ENCODE measurements at places on chromosomes 4 and X.

DNA sequence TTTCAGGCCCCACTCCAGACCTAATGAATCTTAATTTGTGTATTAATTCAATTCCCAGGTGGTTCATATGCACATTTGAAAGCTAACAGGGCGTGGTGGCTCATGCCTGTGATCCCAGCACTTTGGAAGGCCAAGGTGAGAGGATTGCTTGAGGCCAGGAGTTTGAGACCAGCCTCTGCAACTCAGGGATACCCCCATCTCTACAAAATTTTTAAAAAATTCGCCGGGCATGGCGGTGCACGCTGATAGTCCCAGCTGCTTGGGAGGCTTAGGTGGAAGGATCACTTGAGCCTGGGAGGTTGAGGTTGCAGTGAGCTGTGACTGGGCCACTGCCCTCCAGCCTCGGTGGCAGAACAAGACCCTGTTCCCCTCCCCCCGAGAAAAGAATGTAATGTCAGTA lies 31.2 kb downstream of the ADD1 start:
- DNase-seq = no peak

GRCh38 chr4:72857216-72857615 lies 212.3 kb downstream of the COX18 start:
- DNase-seq = no peak

DNA sequence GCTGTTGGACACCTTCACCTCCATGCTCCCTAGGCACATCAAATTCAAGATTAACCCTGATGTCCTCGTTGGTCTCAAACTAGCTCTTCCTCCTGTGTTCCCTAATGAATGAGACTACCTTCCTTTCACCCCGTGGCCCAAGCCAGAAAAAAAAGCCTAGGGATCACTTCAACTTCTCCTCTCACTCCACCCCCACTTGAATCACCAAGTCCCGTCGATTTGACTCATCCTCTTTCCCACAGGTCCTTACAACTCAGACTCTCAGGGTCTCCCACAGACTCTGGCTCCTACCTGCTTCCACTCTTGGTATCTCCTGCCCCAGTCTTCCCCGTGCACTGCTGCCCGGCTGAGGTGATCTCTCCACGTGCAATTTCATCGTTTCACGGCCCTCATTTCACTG lies 8.5 kb downstream of the SLC25A43 start:
- no peak for DNase-seq

GRCh38 chrX:63934791-63935190 lies 149.8 kb upstream of the ARHGEF9 start:
- no peak for DNase-seq

DNA sequence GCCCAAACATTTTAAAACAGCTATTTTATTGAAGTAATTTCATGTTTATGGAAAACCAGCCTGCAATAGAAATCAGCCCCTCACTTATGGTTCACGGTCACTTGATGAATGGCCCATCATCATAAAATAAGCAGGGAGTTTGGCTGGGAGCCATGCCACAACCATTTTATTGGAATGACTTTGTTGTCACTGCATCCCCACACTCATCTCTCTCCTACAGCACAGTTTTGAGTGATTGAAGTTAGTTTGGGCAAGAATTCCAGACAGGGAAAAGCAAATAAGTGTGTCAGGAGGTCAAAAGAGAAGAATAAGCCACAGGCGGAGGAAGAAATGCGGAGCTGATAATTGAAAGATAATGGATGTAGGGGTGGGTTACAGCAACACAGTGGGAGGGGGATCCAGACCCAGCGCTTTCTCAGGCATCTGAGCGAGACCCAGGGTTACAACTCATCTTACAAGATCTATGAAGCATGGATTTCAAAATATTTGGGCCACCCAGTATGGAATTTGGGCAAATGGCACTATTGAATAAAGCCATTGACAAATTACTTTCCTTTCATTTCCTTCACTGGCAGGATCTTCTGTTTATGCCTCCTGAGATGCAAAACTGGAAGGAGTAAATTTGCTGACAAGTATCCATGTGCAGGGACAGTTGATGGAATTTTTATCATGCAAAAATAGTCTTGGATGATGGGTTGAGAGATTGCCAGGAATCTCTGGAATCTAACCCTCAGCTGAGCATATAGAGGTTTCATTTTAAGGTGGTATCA lies 100.8 kb downstream of the SHROOM3 start:
- no peak for DNase-seq

DNA sequence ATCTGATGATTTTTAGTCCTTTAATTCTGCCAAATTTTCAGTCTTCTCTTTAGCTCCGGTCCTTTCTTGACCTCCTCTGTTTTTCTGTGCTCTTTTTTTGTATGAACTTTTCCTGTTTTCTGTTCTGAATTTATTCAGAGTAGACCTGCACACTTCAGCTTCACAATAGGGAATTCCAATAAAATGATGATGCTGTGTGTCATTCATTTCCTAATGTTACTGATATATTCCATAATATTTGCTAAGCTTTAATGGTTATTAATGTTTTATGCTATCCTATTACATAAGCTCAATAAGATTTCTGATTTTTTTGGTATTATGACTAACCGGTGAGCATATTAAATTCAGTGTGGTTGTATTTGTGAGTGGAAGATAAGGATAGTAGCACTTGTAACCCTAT lies 13.9 kb upstream of the MAD2L1 start:
- DNase-seq = no peak

DNA sequence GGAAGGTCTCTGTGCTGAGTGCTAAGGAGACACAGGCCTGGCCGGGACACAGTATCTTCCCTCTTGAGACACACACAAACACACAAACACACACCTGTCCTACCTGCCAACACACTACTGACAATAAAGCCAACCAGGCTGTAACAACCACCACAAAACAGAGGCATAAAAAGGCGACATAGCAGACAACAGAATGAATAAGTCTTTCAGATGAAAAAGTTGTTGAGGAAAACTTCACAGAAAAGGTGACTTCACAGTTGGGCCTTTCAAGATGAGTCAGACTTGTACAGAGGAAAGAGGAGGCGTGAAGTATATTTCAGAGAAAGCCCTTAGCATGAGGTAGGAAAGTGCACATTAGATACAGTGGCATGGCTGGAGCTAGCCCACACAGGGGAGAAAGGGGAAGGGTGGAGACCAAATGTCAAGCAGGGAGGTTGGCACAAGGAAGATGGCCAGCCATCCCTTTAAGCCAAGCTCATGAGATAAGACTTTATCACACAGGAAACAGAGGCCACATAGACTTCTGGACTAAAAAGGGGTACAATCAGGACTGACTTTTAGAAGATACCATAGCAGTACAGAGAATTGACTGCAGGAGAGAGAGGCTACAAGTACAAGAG lies 54.0 kb downstream of the SLC9A7 start:
- DNase-seq = no peak

GRCh38 chr4:137700751-137701150 lies 168.5 kb upstream of the PCDH18 start:
- no peak for DNase-seq

- DNase-seq = no peak
Observed at GRCh38 chr4:115117651-115118050, 4.2 kb upstream of the NDST4 start.

DNA sequence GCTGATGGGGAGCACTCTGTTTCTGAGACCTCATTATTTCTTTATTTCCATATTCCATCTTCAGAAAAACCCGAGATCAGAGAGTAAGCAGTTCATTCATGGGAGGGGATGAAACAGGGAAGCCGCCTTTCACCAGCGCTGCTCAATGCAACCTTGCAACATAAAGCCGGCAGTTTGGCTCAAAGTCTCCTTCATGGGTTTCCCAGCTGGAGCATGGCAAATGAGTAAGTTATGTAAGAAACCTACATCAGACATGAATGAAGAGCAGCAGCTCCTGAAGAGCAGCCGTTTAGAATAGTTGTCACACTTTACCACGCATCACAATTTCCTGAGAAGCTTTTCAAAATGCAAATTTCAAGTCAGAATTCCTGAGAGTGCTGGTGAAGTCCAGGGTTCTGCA lies 578.8 kb downstream of the FSTL5 start:
- DNase-seq = no peak

DNA sequence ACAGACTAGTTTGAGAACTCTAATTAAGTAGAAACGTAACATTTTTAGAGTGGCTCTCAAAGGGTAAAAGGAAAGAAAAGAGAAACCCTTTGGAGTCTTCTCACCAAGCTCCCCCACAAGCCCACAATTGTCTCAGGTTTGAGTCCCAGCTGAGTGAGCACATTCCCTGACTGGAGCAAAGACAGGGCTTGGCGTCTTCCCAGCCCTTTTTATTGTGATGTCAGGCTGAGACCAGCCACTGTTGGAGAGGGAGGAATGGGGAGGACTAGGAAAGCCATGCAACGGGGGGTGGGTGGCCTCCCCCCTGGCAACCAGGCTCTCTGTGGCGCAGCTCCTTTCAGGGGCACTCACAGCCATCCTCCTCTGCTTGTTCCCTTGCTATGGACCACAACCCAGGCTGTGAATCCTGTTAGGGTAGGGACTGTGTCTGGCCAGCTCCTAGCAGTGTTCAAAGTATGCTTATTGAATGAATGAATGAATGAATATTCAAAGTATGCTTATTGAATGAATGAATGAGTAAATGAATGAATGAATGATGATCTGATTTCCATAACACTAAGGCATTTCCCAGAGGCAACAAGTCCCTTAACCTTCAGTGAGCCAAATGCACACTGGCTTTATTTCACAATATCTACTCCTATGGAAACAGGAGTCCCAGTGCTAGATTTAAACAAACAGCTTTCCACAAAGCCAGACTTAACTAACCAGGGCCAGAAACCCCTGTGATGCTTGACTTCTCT lies 413.3 kb downstream of the MID1IP1 start:
- peak; percentile 32 for DNase-seq

GRCh38 chr4:87525636-87526295 lies 3.4 kb downstream of the SPARCL1 start:
- peak; percentile 21 for DNase-seq

- no peak for DNase-seq
Observed at GRCh38 chr4:163736876-163737275, 242.4 kb downstream of the TMA16 start.

DNA sequence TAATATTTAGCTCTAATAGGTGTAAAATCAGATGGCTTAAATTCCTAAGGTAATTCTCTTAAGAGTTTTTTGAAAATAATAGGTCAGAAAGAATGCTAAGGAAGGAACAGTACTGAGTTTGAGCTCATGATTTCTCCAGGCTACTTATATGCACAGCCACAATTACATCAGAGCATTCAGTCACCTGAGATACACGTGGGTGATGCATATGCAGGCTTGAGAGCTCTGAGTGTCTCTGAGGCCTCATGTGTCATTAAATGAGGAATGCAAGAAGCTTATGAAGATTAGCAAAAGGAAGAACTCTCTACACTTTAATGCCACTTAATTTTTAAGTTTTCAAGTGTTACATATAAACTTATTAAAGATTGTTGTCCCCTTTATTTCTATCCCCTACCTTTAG lies 124.0 kb upstream of the STIM2 start:
- no peak for DNase-seq

DNA sequence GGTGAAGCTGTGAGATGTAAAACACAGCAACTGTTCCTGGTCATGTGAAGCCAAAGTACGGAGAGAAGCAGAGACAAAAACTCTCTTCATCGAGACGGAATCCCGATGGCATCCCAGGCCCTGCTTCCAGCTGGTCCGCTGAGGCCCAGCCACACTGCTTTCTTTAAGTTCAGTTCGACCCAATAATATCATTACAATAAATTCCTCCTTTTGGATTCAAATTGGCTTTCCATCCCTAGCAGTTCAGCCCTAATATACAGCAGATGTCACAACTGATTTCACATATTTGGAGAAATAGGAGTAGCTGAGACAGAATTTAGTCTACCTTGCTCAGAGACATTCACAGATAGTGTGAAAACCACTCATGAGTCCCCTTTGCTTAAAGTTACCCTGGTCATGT lies 98.3 kb upstream of the SPRY1 start:
- DNase-seq = no peak

- no peak for DNase-seq
Observed at GRCh38 chr4:80076681-80077080, 3.7 kb upstream of the ANTXR2 start.
